ENCODE measurements at places on chromosomes 12 and 14. TPM values are rescaled to one million over a fixed set of nuclear protein-coding genes. Genes with fewer than 3 reads are reported as not detected.

C12orf60 gene
- polyA plus RNA-seq = 1.4 TPM

PIP4P1 gene
- polyA plus RNA-seq = 27.8 TPM

RAD9B gene
- polyA plus RNA-seq = 1.0 TPM

SYNE3 gene
- 6.5 TPM for polyA plus RNA-seq

PRB2 gene
- polyA plus RNA-seq = not detected

KLRC1 gene
- polyA plus RNA-seq = 0.17 TPM

TMTC1 gene
- not detected for polyA plus RNA-seq

KRT86 gene
- not detected for polyA plus RNA-seq

MFAP5 gene
- not detected for polyA plus RNA-seq

SIX6 gene
- not detected for polyA plus RNA-seq

C14orf39 gene
- not detected for polyA plus RNA-seq

TAS2R14 gene
- polyA plus RNA-seq = 0.87 TPM

RASSF8 gene
- not detected for polyA plus RNA-seq

ADAM21 gene
- 0.06 TPM for polyA plus RNA-seq

KRT8 gene
- not detected for polyA plus RNA-seq

BICDL1 gene
- polyA plus RNA-seq = 1.2 TPM

PMEL gene
- 0.86 TPM for polyA plus RNA-seq

CACNA2D4 gene
- 10.4 TPM for polyA plus RNA-seq

WNT5B gene
- polyA plus RNA-seq = not detected

EIF4B gene
- 116 TPM for polyA plus RNA-seq

LRP1 gene
- polyA plus RNA-seq = 0.24 TPM

SLC41A2 gene
- 0.64 TPM for polyA plus RNA-seq

FGF6 gene
- not detected for polyA plus RNA-seq

HOXC9 gene
- polyA plus RNA-seq = not detected

SYCP3 gene
- 0.23 TPM for polyA plus RNA-seq

LRCOL1 gene
- polyA plus RNA-seq = not detected

OAS2 gene
- 82.2 TPM for polyA plus RNA-seq

ZDHHC22 gene
- not detected for polyA plus RNA-seq

DLK1 gene
- not detected for polyA plus RNA-seq

ASIC1 gene
- 0.49 TPM for polyA plus RNA-seq

RFX4 gene
- not detected for polyA plus RNA-seq

KCNA5 gene
- polyA plus RNA-seq = not detected

FOXN4 gene
- polyA plus RNA-seq = 0.11 TPM

ITPK1 gene
- polyA plus RNA-seq = 22.1 TPM

NR1H4 gene
- polyA plus RNA-seq = not detected

GLIPR1L1 gene
- polyA plus RNA-seq = not detected
